ENCODE measurements at places on chromosomes 6 and 20. TPM values are rescaled to one million over a fixed set of nuclear protein-coding genes. Genes with fewer than 3 reads are reported as not detected.
A peak's percentile ranks its signal among the peaks of the same experiment; 100 is the strongest.

GRCh38 chr6:470051-470900 lies 78.7 kb downstream of the IRF4 start:
- no peak for DNase-seq

- DNase-seq = no peak
Observed at GRCh38 chr6:157537556-157537955, 156.6 kb downstream of the ZDHHC14 start.

- DNase-seq = no peak
Observed at GRCh38 chr6:106120406-106120805, 34.3 kb downstream of the PRDM1 start.

DNA sequence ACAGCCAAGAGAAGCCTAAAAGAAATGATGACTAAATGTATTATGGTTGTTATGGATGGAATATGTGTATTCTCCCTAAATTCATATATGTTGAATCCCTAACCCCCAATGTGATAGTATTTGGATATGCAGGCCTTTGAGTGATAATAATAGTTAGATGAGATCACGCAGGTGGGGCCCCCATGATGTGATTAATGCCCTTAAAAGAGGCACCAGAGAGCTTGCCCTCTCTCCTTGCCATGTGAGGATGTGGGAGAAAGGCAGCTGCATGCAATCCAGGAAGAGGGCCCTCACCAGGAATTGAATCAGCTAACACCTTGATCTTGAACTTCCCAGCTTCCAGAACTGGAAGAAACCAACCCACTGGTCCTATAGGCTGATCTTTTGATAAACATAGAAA lies 190.6 kb upstream of the TCF21 start:
- DNase-seq = no peak

DNA sequence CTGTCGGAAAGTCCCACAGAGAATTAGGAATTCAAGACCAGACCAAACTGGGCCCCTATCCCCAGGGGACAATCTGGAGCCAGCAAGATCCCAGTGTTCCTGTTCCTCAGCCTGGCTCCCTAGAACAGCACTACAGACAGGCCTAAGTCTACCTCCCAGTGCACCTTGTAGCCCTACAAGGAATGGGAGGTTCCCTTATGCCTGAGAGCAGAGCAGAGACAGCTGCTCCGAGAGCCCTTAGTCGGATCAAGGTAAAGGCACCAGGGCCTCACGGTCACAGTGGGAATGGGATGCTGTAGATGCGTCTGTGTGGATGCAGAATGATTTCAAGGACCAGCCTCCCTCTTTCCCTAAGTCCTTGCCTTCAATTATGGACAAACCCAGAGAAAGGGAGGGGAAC lies 204.5 kb upstream of the STXBP5 start:
- DNase-seq = no peak

DNA sequence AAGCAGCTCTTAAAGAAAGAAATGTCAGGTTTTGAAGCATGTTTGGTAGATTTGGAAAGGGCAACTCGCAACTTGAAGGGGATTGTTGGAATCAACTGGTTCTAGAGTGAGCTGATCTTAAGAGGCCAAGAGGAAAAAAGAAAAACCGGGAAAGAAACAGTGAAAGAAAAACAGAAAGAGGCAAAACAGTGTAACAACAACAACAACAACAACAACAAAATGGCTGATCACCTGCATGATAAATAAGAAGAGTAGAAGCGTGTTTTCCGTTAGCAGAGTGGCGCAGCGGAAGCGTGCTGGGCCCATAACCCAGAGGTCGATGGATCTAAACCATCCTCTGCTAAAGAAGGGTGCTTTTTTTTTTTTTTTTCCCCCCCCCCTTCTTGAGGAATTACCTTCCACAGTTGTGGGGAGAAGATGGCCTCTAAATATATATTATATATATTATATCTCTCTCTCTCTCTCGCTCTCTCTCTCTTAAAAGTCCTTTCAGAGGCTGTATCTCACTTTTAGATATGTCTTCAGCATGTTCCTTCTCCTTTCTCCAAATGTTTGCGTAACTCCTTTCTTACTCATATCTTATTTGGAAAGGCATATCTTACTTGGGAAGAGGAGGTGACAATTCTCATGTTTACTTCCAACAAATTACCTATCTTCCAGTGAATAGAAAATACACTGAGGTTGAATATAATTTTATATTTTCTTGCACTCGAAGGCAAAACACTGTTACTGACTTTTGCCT lies 134.4 kb downstream of the OR2B2 start:
- DNase-seq = peak; percentile 66

GRCh38 chr6:125727216-125727615 lies 22.2 kb upstream of the HEY2 start:
- DNase-seq = no peak

- DNase-seq = no peak
Observed at GRCh38 chr6:27757307-27757706, 154.9 kb downstream of the OR2B2 start.

DNA sequence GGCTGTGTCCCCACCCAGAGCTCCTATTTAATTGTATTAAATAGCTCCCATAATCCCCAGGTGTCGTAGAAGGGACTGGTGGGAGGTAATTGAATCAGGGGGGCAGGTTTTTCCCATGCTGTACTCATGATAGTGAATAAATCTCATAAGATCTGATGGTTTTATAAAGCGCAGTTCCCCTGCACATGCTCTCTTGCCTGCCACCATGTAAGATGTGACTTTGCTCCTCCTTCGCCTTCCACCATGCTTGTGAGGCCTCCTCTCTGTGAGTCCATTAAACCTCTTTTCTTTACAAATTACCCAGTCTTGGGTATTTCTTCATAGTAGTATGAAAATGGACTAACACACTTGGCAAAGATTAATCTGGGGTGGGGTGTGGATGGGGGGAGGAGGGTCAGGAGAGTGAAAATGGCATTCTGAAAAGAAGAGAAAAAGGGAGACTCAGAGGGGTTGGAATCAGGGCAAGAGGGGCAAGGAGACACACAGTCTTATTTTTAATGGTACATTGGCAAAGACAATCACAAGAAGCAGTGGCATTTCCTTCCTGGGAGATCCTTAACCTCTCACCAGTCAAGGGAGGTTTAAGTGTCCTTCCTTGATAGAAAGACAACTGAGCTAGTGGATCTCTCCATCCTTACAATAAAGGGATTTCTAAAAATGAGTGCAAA lies 37.5 kb upstream of the NOX3 start:
- no peak for DNase-seq

DNA sequence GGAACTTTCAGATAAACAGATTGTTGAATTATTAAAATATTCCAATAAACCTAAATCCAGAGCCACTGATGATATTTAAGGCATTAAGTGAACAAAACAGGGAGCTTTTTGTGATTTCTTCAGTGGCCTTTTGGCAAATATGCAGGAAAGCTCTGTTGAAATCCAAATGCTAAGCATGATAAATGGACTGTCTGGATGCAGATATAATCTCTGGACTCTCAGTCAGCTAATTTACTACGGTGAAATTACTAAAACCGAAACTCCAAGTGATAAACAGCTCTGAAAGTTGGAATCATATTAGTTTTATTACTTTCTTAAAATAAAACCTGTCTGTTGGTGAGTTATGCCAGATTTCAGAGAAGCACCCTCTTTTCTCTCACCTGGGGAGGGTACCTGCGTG lies 120.3 kb downstream of the IMPG1 start:
- DNase-seq = no peak

- DNase-seq = peak; percentile 74
Observed at GRCh38 chr6:158474961-158475343, 84.9 kb upstream of the TMEM181 start.

DNA sequence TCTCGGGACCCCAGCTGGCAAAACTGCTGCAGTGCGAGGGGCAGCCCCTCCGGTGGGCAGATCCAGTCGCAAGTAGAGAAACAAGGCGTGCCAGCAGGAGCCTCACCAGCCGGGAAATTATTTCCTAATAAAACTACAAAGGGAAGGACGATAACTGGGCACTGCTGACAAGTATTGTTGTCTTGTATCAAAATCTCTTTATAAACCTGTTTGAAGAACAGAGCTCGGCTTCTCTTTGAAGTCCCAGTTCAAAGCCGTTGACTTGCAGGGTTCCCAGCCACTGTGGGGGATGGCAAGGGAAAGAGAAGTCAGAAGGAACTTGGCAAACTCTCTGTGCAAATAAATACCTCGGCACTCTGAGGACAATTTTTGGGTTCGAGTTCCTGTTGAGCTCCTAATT lies 504.5 kb downstream of the CD83 start:
- DNase-seq = no peak

GRCh38 chr20:12207875-12208274 lies 290.2 kb downstream of the BTBD3 start:
- DNase-seq = peak; percentile 72

DNA sequence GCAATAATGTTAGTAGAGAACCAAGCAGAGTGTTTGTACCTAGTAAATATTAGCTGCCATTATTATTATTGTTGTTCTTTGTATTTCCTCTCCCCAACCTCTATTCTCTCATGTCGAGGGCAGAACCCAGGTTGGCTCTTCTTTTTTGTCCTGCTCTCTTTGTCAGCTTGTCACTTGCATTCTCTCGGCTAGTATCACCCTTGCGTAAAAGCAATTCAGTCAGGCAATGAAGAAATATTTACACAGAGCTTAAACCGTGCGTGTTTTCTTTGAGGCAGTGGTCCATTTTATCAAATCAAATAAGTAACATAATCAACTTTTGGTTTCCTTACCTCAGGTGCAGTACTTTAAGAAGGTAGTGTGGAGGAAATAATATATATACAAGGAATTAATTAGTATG lies 83.9 kb downstream of the TULP4 start:
- no peak for DNase-seq

DNA sequence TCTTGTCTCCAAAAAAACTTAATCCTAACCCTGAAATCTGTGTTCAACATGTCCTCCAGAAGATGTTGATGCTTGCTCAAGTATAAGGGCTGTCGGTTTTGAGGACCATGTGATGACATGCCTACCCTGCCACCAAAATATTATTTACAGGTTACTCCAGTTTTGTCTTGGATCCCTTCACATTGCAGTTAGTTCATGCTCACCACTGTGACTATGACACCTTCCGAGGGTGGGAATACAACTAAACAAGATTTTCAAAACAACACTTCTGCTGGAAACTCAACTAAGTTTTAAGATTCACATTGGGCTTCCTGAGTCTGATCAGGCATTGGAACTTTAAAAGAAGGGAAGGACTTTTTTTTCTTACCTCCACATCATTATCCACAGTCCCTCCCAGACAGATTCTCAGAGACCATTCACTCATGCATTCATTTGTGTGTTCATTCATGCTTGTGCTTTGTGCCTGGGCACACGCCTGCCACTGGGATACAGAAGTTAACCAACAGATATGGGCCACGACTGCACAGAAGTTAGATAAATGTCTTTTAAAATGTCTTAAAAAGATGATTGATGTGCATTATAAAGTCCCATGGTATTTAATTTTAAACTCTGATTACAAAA lies 118.7 kb upstream of the GJE1 start:
- DNase-seq = peak; percentile 20

DNA sequence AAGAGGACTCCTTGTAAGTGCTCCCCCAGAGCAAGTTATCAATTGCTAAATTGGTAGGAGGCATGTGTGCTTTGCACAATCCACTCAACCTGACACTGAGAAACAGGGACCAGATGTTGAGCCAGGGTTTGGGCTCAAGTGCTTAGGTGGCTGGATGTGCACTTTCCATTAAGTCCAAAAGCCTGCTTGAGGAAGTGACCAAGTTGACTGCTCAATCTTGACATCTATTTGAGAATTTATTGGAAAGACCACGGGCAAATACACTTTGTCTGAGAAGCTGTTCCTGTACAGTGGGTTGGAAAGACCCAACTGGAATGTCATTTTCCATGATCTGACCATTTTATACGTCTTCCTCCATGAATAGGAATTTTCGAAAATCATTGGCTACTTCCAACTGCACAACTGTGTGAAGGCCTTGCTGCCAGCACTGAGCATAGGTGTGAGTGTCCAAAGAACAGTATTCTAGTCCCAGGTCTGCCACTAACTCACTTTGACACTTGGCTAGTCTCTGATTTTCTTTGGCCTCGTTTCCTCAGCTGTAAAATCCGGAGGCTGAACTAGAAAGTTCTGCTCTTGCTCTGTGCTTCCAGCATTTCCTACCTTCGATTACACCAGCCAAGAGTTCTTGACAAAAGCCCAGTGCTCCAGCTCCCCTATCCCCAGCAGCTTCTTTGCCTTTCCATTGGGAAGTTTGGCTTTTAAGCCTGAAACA lies 186.9 kb upstream of the ECI2 start:
- no peak for DNase-seq

DNA sequence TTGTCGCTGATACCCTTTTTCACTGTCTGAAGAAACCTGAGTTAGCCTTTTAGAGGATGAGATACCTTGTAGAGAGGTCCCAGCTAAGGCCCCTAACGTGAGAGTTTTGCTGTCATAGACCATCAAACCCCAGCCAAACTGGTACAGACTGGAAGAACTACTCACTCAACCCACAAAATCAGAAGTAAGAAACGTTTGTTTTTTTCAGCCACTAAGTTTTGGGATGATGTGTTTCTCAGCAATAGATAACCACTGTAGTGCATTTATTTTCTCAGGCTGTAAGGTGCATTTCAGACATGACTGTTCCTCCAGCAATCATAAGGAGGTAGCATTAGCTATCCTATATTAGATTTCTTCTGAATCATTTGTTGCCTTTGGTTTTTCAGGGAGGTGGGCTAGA lies 407.3 kb upstream of the FLRT3 start:
- no peak for DNase-seq

DNA sequence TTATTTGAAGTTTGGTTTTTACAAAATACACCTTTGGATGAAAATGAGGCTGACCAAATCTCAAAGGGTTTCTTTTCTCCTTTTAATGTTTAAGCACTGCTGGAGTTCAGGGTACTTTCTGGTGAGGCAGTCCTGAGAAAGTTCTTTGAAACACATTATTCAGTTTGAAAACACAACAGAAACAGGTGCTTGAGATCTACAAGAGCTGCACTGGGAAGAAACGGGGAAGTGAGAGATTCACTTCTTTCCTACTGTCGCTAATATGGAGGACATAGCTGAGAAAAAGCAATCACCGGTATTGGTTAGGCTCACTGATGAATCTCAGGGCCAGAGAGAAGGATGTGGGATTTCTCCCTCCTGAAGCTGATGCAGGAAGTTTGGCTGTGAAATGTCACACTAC lies 22.9 kb upstream of the TMEM170B start:
- no peak for DNase-seq

C20orf204 gene
- total RNA-seq = 0.69 TPM

ME1 gene
- total RNA-seq = 8.9 TPM

CRISP3 gene
- not detected for total RNA-seq

C6orf89 gene
- total RNA-seq = 19.1 TPM

CDH22 gene
- not detected for total RNA-seq

CRISP2 gene
- not detected for total RNA-seq

KIF13A gene
- 24.4 TPM for total RNA-seq

TTLL9 gene
- 0.03 TPM for total RNA-seq

ADGB gene
- total RNA-seq = not detected

SIM1 gene
- total RNA-seq = not detected
